Suppressor macrophage treated with lipopolysaccharide for 1 hour (primary cell): ENCODE measurements at places on chromosomes 3 and 15.

DNA sequence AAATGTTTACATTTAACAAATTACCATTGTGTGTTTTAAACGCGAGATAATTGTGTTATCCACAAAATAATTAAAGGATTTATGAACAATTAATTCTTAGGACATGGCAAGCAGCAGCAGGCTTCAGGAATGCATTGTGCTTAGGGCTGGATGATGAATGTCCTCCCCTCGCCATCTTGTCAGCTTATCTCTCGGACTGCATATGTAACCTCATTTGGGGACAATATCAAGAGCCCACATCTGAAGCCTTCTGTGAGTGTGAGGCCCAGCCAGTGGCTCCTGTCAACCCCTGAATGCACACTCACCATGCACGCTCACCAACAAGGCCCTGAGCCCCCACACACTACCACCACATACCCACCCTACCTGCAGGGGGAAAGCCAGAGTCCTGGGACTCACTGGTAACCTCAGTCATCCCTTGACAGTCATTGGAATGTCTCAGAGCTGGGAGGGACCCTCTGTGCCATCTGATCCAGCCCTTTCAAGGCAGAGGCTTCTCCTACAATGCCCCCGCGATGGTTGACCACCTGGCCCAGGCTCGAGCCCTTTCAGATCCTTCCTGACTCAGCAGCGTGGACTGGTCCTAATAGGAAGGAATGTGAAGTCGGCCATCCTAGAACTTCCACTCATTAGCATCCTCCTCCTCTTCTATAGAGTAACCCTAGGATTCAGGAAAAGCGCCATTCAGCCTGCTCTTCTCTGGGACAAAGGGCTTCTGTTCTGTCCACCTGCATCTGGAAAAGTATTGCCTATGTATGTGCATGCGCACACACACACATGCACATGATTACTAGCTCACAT lies 38.2 kb downstream of the MRPL46 start:
- DNase-seq = no peak

DNA sequence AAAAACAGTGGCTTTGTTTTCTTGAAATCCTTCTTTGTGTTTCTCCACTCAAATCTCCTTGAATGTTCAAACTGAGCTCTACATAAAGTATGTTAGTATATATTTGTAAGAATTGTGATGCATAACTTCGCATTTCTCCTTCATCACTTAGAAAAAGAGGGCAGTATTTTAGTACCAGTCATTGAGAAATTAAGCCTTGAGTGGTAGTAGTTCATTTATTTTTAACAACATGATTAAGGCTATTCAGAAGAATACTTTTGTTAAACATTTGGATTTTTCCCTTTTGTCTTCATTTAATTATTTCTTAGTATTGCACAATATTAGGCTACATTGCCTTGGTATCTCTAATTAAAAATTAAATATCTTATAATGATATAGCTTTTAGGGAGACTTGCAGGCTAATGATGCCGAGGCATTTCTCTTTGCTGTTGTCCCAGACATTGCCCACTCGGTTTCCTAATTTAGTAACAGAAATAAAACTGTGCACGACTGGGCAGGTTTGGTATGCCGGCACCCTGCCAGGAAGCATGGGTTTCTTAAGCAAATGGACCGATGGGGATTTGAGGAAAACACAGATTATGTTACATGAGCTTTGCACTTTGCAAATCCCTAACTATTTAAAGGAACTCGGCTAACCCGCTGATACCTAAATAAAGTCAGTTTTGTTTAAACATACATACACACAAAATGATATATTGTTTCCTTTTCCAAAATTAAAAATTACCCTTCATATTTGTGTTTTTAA lies 54.7 kb downstream of the LRRC28 start:
- no peak for DNase-seq

DNA sequence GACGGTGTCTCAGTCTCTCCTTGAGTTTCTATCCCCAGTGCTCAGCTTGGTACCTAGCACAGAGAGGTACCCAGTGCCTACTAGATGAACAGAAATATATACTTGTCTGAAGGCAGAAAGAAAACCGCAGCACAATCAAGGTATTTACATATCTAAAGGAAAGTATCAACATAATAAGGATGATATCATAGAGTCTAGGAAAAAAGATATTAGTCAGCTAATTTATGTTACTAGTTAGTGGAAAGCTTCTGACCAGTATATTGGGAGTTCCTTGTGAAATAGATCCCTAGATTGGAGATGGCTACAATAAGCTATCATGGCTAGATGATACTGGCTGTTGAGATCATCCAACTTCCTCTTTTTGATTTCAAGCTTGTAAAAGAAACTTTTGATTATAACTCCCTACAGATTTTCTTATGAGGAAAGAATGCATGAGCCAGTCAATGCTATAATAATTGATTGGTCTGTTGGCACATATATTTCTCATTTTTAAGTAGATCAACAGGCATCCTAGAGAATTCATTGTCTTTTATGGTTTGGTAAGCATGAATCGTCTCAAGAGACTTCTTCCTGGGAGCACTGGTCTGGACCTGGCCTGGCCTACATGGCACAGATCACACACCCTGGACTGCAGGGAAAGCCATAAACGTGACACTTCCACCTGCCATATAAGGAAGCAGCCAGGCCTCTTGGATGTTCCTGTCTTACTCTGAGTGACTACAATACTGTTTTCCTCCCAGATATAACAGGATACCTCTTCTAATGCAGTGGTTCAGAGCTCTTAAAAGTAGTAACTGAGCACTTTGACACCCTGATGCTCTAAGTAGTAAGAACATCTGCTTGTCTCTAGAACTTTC lies 60.7 kb downstream of the IMPG2 start:
- DNase-seq = peak; percentile 17

GRCh38 chr15:82018201-82018600 lies 27.6 kb downstream of the MEX3B start:
- DNase-seq = no peak

DNA sequence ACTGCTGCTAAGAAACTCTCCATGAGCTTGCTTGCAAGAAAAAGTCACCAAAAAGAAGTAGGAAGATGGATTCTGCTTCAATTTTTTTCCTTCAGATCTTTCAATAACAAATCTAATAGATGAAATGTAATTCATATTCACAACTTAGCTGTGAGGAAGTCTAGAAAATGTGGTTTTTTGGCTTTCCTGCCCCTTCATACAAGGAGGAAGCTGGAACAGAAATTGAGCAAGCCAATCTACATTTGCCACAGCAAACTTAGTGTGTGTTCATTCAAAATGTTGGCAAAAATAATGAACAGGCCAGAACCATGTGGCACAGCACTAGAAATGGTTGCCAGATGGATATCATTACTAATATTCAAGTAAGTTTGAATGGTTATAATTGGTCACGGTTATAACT lies 93.2 kb upstream of the NEDD4 start:
- peak; percentile 13 for DNase-seq

DNA sequence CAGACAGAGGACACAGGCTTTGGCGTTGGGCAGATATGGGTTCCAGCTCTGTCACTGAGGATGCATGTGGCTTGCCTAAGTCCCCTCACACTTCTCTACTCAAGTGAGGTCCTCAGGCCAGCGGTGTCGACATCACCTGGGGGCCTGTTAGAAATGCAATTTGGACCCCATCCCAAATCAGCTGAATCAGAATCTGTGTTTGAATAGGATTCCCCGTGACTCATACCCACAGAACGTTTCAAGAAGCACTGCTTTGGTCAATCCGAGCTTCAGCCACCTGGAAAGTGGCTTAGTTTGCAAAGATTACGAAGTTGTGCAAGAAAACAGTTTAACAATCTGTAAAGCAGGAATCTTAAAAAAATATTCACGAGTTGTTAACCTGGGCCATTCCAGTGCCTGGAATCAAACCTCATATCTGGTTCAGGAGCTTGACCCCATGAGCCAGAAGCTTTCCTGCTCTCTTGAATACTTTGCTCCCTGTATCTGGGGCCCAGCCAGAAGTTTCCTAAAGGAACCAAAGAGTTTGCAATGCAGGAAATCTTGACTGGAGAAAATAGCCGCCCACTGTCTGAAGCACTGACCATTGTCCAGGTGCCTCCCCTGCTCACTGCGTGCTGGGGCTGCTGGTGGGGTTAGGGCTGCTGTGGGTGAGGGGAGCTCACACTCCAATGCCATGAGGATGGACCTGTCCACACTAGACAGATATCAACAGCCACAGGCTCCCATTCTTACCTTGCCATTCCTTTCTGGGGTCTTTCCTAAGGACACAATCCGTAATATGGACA lies 208.5 kb upstream of the LINGO1 start:
- no peak for DNase-seq

DNA sequence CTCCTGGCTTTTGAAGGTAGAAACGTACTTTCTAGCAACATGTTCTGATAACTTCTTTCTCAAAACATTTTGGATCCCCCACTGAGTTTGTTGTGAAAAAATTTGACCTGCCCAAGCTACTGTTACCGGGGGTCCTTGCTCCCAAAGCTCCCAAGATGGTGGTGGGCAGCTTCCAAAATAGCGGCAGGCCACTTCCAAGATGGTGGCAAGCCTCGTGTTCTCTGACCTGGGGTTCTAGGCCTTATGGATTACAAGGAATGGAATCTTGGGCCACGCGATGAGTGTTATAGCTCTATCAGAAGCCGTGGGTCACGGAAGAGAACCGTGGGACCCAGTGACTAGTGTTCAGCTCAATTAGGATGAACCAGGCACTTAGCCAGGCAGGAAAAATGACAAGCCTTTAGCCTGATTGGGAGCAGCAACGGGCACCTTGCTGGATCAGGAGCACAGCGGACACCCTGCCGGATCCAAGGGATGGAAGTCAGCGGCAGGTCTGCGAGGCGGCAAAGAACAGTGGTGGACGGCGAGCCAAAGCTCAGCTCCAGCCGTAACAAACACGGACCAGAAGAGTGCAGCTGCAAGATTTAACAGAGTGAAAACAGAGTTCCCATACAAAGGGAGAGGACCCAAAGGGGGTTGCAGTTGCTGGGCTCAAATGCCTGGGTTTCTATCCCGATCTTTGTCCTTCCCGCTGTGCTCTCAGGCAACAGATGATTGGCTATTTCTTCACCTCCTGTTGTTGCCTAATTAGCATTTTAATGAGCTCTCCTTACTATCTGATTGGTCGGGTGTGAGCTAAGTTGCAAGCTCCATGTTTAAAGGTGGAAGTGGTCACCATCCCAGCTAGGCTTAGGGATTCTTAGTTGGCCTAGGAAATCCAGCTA lies 133.3 kb downstream of the WDR72 start:
- no peak for DNase-seq

DNA sequence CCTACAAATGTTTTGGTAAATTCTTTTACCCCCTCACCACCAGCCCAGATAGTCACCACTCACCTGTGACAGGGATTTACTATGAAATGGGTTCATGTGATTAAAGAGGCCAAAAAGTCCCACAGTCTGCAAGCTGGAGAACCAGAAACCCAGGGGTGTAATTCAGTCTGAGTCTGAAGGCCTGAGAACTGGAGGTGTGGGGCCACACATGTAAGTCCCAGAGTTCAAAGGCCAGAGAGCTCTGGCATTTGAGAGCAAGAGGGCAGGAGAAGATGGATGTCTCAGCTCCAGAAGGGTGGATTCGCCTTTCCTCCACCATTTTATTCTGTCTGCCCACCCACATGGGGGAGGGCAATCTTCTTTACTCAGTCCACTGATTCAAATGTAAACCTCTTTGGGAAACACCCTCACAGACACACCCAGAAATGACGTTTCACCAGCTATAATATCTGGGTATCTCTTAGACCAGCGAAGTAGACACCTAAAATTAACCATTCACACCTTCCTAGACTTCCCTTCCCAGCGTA lies 11.9 kb downstream of the RTP3 start:
- no peak for DNase-seq

DNA sequence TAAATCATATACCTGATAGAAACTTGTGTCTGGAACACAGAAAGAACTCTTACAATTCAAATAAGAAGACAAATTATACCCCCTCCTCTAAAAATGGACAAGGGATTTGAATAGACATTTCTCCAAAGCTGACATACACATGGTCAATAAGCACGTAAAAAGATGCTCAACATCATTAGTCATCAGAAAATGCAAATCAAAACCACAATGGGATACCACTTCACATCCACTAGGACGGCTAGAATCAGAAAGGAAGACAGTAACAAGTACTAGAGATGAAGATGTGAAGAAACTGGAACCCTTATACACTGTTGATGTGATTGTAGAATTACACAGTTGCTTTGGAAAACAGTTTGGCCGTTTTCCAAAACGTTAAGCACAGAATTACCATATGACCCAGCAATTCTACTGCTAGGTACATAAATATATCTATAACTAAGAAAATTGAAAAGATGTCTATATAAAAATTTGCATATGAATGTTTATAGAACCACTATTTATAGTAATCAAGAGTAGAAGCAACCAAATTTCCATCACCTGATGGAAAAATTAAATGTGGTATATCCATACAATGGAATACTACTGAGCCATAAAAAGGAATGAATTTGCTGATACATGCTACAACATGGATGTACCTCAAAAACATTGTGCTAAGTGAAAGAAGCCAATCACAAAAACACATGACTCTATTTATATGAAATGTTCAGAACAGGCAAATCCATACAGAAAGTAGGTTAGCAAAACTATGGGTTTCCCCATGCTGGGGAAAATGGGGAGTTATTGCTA lies 60.8 kb downstream of the GREM1 start:
- no peak for DNase-seq

DNA sequence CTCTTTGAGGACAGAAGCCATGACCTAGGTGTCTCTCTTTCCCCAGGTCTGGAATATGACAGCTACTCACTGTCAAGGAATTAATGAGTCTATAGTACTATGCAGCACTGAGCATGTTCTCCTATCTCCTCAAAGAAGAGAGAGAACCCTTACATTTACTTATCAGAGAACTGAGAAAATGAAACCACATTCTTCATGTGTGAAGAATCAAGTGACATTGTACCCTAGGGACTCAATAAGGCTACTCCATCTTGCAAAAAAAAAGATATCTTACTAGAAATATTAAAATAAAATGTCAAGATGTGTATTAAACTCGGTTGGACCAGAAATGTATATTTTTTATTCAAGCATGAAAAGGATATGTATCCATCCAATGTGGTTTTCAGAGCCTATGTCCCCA lies 133.2 kb upstream of the COL8A1 start:
- DNase-seq = no peak

DNA sequence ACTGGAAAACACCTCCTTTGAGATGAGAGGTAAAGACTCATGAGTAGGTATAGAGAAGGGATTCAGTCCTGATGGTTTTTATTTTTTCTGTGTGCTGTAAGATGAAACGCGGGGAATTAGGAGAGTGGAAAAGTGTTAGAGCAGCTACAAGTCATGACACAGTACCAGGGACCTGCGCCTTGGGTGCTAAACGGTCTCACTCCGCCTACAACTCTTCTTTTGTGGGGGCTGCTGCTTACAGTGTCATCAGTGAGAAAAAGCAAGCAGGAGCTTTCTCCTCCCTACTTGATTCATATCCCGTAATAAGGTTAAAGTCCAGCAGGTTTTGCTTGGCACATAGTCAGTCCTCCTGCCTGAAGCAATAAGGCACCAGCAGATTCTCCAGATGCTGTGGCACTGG lies 39.1 kb downstream of the RASGRP1 start:
- DNase-seq = no peak

DNA sequence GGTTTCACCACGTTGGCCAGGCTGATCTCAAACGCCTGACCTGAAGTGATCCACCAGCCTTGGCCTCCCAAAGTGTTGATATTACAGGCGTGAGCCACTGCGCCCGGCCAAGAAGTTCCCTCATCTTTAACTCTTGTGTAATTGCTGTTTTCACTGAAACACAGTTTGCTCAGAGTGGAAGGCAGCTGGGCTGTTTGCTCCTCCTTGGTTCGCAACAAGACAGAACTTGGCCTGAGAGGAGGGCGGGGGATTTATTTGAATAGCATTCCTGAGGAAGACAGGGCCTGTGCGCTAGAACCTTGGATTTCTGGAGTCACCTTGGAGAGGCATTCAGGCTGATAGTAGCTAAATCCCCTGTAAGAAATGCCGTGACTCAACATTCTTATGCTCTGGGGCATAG lies 226.7 kb upstream of the MCTP2 start:
- no peak for DNase-seq
